ENCODE measurements at places on chromosomes 1 and 21.
A peak's percentile ranks its signal among the peaks of the same experiment; 100 is the strongest.

DNA sequence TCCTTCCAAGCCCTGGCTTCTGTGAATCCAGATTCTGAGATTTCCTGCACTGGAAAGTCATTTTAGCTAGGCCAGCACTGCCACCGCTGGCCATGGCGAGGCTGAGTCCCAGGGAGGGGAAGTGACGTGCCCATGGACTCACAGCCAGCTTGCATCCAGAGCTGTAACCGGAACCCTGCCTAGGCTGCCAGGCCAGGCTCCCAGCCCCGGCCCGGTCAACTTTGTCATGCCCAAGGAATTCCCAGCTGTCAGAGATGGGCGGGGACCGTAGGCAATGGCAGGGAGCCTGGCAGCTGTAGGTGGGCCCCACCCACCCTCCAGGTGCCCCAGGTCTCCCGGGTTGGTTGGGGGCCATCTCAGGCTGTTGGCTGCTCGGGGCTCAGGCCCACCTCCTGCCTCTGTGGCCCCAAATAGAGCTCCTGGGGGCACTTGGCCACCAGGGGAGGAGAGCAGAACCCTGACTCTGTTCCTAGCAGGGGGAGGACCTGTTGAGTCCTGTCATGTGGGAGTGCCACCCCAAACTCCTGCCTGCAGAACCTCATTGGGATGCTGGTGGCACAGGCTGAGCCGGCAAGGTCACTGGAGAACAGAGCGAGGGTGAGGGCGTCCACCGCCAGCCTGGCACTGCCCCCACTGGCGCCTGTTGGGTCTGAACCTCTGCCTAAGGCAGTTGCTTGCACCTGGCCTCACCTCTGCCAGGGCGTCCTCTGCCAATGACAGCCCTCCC, 57.8 kb downstream of the FOXO6 start:
- peak; percentile 96 for DNase-seq

GRCh38 chr1:157081707-157082106, 17.9 kb downstream of the ETV3L start:
- DNase-seq = no peak

GRCh38 chr1:211381481-211382181, 55.0 kb downstream of the TRAF5 start:
- DNase-seq = no peak

GRCh38 chr1:221045842-221046831, 166.9 kb downstream of the HLX start:
- DNase-seq = no peak

DNA sequence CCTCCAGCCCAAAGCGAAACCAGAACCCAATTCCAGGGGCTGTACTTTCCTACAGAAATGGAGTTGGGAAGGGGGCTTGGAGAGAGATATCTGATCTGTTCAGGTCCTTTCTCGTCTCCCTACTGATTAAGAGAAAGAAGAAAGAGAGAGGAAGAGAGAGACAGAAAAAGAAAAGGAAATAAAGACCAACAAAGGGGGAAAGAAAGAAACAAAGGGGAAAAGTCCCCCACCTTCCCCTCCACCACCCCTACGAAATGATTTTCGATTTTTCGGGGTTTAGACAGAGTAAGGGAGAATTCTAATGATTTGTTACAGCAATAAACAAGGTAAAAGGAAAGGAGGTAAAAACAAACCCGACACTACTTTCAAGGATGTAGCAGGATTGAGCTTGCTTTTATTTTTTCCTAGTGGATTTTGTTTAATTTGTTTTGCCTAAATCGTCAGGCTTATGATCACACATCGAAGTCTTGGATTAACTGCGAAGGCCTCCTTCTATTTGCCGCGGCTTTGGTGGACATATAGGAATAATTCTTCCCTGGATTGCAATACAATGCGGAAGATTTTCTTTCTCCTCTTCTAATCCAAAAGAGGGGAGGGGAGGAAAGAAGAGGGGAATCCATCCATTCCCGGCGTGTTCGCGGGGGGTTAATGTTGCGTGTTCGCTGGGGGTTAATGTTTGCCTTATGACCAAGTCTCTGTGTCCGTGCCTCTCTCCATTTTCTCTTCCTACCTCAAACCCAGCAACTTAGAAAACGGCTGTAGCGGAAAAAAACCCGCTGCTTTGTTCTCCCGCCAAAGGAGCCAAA, 1.9 kb downstream of the TAL1 start:
- no peak for DNase-seq

DNA sequence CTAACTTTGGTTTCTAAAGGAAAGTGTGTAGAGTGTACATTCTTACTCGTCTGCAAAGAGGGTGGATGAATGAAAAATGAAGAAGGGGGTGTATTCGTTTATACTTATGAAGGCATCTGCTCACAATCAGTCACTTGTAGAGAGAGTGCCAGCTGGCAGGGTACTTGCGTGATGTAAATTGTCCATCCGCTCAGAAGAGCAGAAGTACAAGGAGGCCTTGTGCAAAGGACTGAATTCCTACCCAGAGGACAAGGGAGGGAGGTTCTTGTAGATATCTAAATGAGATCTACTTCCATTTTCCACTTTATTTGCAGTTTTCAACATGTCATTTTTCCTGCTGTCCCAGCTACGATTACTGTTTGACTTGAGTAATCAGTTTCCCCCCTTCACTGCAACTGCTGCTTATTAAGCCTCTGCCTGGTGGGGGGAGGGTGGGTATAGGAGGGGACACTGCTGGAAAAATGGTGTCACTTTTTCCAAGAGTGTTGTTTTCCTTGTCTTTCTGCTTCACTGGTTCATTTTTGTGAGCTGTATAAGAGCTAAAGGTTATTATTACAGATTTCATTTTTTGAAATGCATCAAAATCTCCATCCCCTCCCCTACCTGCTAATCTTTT, 67.3 kb downstream of the LAMC1 start:
- peak; percentile 73 for DNase-seq

- DNase-seq = no peak
Measured at GRCh38 chr1:234915924-234916675, 212.5 kb downstream of the TOMM20 start.

DNA sequence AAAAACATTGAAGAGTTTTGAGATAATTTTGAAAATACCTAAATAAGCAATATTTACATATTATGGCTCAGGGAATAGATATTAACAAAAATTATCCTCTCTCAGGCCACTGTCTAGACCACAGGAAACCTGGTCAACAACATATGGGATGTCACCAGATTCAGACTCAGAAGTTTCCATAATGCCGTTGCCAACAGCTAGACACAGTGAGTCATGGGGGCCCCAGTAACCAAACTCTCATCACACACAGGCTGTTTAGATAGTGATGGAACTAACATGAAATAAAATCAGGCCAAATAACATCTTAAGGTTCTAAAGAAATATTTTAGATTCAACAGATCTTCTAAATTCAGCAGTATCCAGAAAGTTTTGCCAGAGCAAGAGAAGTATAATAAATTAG, 681.7 kb upstream of the ADAMTS5 start:
- DNase-seq = no peak

DNA sequence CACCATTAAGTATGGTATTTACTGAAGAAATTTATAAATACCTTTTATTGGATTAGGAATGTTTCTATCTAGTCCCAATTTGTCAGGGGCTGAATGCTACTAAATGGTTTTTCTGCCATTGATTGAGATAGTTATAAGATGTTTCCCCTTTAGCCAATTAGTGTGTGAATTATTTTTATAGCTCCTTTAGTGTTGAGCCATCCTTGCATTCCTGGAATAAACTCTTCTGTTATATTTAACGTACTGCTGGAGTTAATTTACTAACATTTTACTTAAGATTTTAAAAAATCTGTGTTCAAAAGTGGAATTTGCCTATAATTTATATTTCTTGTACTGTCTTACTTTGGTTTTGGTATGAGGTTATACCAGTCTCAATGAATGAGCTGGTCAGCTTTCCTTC, 25.4 kb upstream of the LRRC3 start:
- DNase-seq = no peak

GRCh38 chr1:33428661-33429060, 2.2 kb downstream of the PHC2 start:
- DNase-seq = no peak

GRCh38 chr1:11838349-11839272, 9.0 kb downstream of the NPPA start:
- peak; percentile 75 for DNase-seq

Measured in right cardiac atrium (tissue), 5 donors.